PC-3 (cell line): ENCODE measurements at places on chromosomes 2 and 18. TPM values are rescaled to one million over a fixed set of nuclear protein-coding genes. Genes with fewer than 3 reads are reported as not detected.

DNA sequence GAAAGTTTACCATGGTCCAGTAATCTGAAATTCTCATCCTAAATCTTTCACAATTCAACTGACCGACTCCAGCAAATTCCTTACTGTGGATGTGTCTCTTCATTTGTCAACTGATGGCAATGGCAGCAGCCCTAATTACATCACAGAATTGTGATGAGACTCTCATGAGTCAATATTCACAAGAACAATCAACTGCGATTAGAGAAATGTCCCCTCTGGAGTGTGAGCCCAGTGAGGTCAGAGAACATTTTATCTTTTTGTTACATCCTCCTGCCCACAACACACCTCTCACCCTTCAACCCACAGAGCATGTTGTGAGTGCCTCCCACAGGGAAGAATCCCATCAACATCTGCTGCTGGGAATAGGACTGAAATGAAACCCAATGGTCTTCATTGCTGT, 73.6 kb downstream of the CD226 start:
- DNase-seq, result no peak

DNA sequence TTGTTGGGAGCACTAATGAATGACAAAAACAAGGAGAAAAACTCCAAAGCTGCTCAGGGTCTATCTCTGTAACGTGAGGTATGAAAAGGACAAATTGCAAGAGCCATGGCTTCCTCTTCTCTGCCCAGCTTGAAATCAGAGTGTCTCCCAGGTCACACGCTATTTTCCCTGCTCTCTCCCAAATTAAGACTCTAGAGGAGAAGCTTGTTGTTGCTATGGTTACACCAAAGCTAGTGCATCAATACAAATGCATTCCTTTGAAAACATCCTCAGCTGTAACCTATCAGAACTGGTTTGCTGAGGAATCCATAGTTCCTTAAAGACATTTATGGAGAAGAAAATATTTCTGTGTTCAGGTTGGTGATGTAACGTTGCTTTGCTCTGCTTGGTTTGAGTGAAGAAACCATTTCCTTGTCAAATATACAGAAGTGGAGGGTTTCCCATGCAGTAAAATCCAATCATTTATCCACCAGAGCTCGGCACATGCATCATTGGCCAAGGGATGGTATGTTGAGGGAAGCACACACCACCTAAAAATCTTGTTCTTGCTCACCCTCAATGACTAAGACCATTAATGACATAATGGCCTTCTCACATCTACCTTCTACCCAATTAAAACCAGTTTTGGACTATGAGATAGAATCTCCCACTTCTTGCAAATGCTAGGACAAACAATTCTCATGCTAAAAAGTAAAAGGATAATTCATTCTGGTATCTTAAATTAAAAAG, 2135.6 kb upstream of the CELF4 start:
- peak; percentile 1 for DNase-seq

DNA sequence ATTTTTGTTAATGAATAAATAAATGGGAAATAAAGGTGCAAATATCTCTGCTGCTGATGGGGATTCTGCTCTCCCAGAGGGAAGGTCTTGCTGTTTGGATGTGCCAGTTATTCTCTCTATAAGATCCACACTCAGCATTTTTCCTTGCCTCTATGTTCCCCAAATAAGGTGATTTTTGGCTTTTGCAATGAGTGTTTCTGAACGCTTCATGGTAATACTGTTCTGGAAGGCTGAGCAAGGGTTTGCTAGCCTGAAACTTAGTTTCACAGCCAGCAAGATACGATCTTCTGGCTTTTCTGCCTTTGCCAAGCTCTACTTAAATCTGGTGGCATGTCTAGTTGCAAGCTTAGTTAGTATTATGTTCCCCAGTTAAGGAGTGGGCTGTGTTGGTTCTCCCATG, 114.6 kb downstream of the LPIN1 start:
- no peak for DNase-seq

Gene IL36RN
- total RNA-seq, result 0.36 TPM in 1 of 2 replicates, not detected in the other
